Thymus (tissue), 14 donors: ENCODE measurements at places on chromosomes 4 and X. TPM values are rescaled to one million over a fixed set of nuclear protein-coding genes. Genes with fewer than 3 reads are reported as not detected.

GABRB1 gene
- under 0.01 TPM for total RNA-seq

DNA sequence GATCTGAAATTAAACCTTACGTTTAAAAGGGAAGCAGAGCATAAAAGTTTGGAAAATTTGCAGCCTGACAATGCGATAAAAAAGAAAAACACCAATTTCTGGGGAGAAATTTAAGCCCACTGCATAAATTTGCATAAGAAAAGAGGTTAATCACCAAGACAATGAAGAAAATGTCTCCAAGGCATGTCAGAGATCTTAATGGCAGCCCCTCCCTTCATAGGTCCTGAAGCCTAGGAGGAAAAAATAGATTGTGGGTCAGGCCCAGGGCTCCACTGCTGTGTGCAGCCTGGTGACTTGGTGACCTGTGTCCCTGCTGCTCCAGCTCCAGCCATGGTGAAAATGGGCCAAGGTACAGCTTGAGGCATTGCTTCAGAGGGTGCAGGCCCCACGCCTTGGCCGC, 264.0 kb upstream of the CT83 start:
- no peak for DNase-seq
- no peaks in the 10 kb centered on the region for H3K4me1 ChIP-seq
- no peaks in the 10 kb centered on the region for H3K27me3 ChIP-seq
- no peak overlapping the region for H3K4me3 ChIP-seq
- H3K36me3 ChIP-seq: no peaks in the 10 kb centered on the region
- H3K27ac ChIP-seq: no peak overlapping the region

DNA sequence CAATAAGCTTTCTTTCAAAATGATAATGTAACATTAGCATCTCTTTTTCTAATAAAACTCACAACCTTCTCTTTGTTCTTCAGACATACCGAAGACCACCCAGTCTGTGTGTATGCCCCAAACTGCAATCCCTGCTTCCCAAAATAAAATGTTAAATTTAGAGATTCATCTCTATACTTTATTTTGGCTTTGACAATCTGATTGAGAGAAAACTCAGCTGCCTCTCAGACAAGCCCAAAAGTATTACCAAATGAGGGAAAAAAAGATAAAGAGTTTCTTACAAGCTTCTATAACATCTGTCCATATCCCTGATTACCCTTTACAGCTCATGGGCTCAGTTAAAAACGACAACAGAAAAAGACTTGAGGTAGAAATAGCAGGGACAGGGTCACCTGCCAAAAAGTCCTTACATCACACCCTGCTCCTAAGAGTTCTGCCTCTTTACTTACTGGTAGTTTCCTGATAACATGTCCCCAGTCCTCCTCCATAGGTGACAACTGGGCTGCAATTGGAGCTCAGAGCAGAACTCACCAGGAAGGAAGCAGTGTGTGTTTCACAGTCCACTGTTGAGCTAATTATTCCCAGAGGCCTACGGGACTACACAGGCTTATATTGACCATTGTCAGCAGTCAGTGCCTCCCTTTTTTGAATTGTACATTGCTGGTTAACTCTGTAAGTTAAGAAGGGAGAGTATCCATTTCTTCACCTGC, 70.9 kb upstream of the FAM9C start:
- no peak overlapping the region for H3K27ac ChIP-seq
- H3K4me1 ChIP-seq: no peaks in the 10 kb centered on the region
- no peaks in the 10 kb centered on the region for H3K36me3 ChIP-seq

- DNase-seq: no peak
- peaks cover 8% of the 10 kb centered on the region for H3K4me1 ChIP-seq
- peak overlapping the region; percentile 15 for H3K4me3 ChIP-seq
- no peaks in the 10 kb centered on the region for H3K27me3 ChIP-seq
- H3K36me3 ChIP-seq: no peaks in the 10 kb centered on the region
- H3K27ac ChIP-seq: peak overlapping the region; percentile 66
Measured at GRCh38 chrX:45771560-45772340, 571.1 kb upstream of the DIPK2B start.

MAGEA9B gene
- not detected for total RNA-seq

ENOX2 gene
- total RNA-seq: 7.4 TPM

DNA sequence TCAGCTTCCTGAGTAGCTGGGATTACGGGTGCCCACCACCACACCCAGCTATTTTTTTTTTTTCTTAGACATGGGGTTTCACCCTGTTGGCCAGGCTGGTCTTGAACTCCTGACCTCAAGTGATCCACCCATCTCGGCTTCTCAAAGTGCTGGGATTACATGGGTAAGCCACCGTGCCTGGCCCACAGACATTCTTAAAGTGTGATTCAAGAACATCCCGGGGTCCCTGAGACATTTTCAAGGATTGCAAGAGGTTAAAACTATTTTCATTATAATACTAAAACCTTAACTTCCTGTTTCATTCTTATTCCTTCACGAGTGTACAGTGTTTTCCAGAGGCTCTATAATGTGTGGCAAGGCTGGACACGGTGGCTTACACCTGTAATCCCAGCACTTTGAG, 318.7 kb downstream of the CAMK2D start:
- H3K27me3 ChIP-seq: no peaks in the 10 kb centered on the region
- no peaks in the 10 kb centered on the region for H3K36me3 ChIP-seq
- no peak overlapping the region for H3K4me3 ChIP-seq
- H3K27ac ChIP-seq: no peak overlapping the region

GRCh38 chrX:130299279-130300009, 30.7 kb upstream of the ZNF280C start:
- peaks cover 2% of the 10 kb centered on the region for H3K27me3 ChIP-seq
- no peak for DNase-seq
- no peaks in the 10 kb centered on the region for H3K36me3 ChIP-seq

SSX3 gene
- not detected for total RNA-seq

NSG1 gene
- 2.6 TPM for total RNA-seq
